ENCODE measurements at places on chromosomes 11 and 22.

GRCh38 chr22:29233277-29233877 is 27.7 kb downstream of the EMID1 start:
- DNase-seq: no peak

DNA sequence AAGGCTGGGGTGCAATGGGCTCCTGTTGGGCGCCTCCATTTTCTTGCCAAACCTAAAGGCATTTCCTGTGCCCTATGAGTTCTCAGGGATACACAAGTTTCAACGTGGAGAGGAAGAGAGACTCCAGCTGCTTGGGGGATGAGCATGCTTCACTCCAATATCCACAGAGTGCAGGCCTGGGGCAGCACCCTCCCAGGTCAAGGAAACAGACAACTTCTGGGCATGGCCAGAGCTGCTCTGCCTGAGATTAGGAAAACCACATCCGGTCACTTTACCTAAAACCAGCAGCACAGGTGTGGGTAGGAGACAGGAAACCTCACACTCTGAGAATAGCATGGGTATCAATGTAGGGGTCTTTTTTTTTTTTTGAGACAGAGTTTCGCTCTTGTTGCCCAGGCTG is 28.7 kb downstream of the TMEM184B start:
- DNase-seq: no peak

GRCh38 chr11:19208959-19209546 is 7.3 kb upstream of the CSRP3 start:
- no peak for DNase-seq

DNA sequence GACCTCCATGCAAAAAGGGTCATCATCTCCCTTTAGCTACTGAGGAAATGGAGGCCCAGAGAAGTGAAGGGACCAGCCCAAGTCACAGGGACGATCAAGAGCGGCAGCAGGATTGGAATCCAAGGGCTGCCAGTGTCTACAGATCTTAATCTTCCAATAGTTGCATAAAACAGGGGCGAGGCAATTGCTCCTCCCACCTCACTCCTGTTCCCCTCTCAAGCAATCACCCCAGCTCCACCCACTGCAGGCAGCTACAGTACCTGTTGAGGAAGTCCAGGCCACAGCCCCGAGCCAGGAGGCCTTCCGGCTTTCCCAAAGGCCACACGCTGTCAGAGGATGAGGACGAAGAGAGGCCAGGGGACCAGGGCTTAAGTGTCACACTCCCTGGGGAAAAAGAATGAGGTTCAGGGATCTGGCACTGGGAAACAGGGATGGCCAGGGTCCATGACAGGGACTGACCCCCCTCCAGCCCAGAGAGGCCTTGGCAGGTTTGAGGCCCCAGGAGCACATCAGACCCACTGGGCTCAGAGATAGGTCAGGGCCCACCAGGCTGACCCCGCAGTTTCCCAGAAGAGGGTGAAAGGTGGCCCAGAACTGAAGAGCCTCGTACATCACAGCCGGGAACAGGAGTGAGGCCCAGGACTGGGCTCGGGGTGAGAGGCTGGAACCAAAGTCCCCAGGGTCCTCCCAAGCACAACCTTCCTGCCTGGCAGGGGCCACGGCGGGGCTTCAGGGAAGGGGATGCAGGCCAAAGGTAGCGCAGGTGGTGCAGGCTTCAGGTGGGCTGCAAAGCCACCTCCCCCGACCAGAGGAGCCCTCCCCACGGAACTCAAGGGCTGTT is 16.4 kb upstream of the MFNG start:
- DNase-seq: no peak

GRCh38 chr11:77269484-77270123 is 31.9 kb downstream of the GDPD4 start:
- DNase-seq: no peak

- DNase-seq: no peak
Observed at GRCh38 chr22:35443338-35443737, 43.4 kb downstream of the MCM5 start.

GRCh38 chr22:42939941-42940653 is 74.9 kb downstream of the PACSIN2 start:
- DNase-seq: no peak

DNA sequence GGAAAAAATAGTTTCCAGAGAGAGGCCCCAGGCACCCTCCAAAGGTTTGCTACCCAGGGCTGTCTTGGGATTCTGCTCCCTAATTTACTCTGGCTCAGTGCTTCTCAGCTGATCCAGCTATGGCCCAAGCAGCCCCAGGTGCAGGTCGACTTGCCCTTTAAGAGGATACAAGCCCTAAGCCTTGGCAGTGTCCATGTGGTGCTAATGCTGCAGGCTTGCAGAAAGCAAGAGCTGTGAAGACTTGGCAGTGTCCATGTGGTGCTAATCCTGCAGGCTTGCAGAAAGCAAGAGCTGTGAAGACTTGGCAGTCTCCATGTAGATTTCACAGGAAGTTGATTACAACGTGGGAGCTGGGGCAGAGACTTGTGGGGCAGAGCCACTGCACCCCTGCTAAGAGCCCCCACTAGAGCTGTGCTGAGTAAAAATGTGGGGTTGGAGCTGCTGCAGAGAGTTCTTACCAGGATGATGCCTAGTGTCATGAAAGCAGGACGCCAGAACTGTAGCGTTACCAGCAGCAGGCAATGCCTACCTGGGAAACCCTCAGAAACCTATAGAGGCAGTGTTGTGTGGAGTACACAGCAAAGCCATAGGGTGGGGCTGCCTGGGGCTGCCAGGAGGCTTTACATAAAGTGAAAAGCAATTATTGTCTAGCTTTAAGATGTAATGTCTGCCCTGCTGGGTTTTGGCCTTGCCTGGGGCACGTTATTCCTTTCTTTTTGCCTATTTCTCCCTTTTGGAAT is 16.1 kb upstream of the OR52K1 start:
- no peak for DNase-seq

Data from hippocampal formation (tissue), 2 donors.